Activated effector memory CD4-positive, alpha-beta T cell treated with anti-CD3 and anti-CD28 coated beads, Interleukin-2, amount 50 U/mL, for 16 hours (primary cell): ENCODE measurements at places on chromosomes 6 and 20.

DNA sequence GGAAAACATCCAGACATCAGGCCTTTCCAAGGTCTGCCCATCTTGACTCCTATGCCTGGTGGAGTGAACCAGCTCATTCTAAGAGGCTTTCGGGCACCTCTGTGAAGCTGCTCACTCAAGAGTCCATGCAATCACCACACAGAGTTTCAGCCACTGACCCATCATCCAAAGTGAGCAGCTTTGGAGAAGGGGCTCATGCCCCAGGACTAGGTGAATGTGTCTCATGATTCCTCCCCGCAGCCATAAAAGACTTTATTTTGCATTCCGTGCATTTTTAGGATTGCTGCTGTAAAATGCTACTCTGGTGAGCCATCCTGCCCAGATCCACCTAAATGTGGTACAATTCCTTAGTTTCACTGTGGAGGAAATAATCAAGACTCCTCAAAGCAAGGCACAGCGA is 44.5 kb upstream of the EZR start:
- DNase-seq = no peak

GRCh38 chr20:2909953-2910352 is 36.7 kb downstream of the PTPRA start:
- DNase-seq = no peak

GRCh38 chr6:12485226-12485764 is 195.1 kb downstream of the EDN1 start:
- DNase-seq = no peak

DNA sequence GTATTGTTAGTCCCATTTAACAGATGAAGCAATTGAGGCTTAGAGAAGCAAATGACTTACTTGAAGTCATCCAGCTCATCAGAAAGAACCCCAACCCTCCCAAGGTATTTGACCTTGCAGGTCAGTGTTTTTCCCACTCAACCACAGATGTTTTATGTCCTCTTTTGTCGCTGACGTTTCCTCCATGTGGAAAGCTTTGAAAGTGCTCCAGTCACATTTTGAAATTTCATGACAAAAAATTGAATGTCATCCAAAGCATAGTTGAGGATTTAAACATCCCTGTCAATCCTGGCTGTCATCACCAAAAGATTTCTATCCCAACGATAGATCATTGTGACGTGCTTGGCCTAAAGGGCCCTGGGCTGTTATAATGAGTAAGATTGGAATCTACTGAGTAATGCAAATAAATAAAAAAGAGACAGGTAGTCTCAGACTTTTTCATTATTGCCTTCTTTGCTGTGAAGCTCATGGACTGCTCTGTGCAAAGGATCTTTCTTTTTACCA is 102.7 kb downstream of the TSHZ2 start:
- no peak for DNase-seq

- DNase-seq = no peak
Measured at GRCh38 chr20:2871661-2872458, 1.4 kb upstream of the PTPRA start.

DNA sequence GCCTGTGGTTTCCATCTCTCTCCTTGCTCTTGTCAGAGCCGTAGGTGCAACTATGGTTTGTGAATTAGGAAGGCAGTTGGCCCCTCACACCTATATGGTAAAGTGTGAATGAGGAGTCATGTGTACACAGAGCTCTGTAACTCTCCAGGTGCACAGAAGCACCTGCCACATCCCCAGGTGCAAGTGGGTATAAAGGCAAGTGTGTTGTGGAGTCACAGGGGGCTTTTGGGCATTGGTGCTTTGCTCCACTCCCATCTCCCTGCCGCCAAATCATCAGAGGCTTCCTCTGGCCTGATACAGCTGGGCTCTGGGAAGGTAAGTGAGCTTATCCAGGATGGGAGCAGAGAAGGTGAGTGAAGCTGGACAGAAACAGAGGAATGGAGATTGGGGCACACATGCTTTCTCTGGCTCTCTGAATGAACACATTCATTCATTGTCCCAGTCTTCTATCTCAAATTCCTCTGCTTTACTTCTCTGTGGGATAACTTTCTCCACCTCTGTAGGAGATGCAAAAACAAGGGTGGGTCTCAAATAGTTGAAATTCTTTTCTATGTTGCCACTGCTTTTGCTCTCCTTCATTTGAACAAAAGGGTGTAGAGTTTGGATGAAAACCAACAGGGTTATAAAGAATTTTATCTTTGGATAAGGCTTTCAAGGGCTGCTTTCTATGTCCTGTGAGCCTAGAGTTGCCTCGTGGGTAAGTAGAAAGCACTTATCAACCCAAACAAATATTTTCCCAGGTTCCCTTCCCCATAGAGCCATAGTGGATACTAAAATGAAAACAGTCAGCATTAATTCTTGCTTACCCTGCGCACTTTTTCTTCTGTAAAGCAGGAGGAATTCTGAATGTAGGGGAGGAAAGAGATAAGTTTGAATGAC is 45.0 kb upstream of the RIPOR2 start:
- DNase-seq = no peak

DNA sequence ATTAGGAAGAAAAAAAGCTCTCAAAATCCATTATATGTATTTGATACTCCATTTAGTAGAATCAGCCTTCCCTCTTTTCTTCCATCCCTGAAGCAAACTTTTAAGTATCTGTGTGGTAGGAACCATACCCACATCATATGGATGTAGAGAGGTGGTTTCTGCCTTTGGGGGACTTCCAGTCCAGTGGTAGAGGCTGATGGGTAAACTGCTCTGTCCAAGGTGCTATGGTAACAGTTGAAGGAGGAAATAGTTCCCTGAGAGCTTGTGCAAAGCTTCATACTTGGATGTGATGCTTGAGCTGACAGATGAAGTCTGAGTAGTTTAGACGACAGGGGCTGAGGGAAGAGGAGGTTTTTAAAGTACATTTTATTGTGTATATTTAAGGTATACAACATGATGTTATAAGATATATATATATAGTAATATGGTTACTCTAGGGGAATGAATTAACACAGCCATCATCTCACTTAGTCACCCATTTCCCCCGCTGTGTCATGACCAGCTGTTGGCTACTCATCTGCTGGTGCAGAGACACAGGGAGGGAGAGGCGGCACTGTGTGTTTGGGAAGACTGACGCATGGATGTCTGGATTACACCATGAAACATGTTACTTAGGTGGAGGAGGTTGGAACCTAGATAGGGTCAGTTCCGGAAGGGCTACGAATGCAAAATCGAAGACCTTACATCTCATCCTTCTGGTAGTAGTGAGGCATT is 185.2 kb downstream of the FARS2 start:
- DNase-seq = no peak

- no peak for DNase-seq
Measured at GRCh38 chr6:16947375-16948015, 154.4 kb upstream of the STMND1 start.

DNA sequence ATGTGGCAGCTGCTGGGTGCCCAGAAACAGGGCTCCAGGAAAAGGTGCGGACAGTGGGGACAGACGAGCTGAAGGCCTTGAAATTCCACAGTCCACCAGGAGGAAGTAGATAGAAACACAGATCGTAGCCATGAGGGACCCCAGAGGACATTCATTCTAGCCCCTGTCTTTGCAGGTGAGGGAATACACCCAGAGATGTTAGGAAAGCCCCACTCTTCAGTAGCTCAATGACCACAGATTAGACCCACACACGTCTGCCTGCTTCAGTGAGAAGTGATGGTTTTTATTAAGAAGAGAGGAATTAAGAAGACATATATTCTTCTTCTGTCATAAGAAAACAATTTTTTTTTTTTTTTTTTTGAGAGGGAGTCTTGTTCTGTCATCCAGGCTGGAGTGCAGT is 123.0 kb downstream of the MAP3K7 start:
- DNase-seq = no peak

DNA sequence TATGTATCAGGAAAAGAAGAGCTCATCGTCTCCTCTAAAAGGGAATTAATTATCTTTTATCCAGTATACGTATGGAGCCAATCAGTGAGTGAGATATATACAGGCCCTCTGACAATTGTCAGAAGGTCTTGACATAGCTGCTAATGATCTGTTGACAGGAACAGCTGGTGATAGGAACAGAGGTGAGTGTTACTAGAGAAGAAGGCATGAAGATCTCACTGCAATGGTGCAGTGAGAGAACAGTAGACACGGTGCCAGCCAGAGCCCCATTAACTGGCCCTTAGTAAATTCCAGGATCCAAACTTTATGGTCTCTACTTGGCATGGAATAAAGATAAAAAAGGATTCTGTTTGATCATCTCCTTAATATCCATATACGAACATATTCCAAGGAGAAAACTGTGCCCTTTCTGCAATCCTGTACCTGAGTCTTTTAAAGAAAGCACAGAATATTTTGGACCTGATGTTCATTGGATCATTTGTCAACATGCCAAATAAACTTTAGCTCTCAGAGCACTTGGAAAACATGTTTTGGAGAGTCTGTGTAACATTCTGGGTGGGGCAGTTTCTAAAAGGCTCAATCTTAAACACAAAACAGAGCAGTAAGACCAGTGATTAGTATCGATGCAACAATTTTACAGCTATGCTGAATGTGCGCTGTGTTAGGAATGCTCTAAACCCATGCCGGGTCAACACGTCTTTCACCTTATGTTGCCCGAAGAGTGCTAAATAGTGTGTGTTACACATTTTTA is 135.8 kb upstream of the CITED2 start:
- no peak for DNase-seq

GRCh38 chr6:168097221-168097620 is 18.2 kb upstream of the FRMD1 start:
- no peak for DNase-seq

GRCh38 chr6:69422475-69422874 is 374.3 kb downstream of the LMBRD1 start:
- no peak for DNase-seq

GRCh38 chr6:107218142-107218541 is 102.8 kb upstream of the BEND3 start:
- no peak for DNase-seq

GRCh38 chr6:142543606-142544005 is 241.8 kb downstream of the ADGRG6 start:
- no peak for DNase-seq

DNA sequence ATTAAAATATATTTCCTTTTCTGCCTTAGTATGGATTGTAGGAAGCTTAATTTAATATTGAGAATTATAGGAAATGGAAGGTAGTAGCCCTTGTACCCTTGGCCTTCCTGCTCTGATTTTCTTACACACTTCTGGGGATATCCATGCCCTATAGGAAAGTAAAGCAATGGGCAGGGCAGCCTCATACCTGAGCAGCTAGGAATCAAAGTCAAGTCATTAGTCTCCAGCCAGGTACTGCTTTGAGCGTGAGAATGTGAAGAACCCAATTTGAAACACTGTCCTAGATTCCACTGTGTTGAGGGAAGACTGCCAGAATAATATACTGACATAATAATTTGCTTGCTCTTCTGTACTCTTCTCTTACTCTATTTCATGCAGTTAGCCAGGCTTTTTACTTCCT is 51.0 kb upstream of the L3MBTL3 start:
- DNase-seq = no peak

DNA sequence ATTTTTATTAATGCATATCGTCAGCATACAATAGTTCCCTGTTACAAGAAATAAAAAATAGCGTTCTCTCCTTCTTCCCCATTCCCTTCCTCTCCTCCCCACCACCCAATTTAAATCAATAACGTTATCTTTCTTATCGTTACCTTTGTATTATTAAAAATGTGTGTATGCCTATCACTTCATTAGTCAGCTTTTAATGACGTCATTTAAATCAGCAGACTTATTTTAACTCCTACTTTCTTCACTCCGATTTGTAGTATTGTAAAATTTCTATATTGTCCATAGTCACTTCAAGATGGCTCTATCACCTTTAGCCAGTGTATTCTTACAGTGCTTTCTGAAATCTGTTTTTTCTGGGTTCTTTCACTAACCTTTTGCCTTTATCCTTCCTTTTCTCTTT is 89.1 kb downstream of the MKKS start:
- no peak for DNase-seq

DNA sequence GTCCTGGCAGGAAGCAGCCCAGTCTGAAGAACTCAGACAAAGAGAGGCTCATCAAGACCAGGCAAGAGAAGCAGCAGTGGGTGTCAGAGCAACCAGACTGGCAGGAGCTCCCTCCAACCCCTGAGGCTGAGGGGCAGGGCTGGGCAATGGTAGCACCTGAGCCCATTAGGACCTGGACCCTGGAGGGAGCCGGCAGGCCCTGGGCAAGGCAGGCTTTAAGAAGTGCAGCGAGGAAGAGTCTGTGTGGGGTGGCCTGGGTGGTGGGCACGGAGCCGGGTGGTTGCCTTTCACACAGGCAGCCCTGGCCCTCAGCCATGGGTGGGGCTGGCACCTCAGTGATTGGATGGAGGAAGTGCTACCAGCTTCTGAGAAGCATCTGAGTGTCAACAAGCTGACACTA is 33.1 kb upstream of the IRF4 start:
- DNase-seq = no peak

- DNase-seq = no peak
Measured at GRCh38 chr6:11722805-11723631, 55.6 kb downstream of the ADTRP start.

DNA sequence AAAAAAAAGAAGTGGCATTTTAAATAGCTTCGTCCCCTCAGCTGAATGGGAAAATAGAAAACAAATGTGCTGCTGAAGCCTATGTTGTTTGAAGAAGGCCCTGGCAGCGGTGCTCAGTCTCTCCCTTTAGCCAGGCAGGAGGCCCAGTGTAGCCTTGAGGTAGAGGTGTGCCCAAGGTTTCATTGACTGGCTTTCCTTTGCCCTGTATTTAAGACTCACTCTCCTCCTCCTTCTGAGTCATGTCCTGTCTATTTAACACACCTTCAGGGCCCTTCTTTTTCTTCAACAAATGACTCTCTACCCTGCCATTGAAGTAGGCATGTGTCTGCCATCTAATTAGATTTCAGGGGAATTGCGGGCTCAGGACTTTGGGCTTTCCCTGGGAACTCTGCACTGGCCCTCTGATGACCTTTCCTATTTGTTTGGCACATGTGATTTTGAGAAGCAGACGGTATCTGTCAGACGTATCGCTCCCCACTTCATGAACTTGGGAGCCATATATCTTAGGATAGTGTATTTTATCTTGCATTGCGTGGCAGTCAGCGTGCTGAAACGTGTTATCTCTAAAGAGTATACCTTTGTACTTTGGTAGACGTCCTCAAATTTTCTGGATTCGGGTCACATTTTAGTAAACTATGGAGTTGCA is 4.3 kb downstream of the TJAP1 start:
- no peak for DNase-seq

- DNase-seq = no peak
Measured at GRCh38 chr20:34743039-34743438, 38.9 kb downstream of the TP53INP2 start.

GRCh38 chr20:7843613-7844012 is 96.6 kb downstream of the HAO1 start:
- DNase-seq = no peak

- DNase-seq = no peak
Measured at GRCh38 chr20:3674447-3674846, 7.4 kb downstream of the ADAM33 start.

- no peak for DNase-seq
Measured at GRCh38 chr6:162618448-162619002, 109.0 kb downstream of the PRKN start.

GRCh38 chr6:16396497-16397319 is 158.3 kb downstream of the GMPR start:
- no peak for DNase-seq

DNA sequence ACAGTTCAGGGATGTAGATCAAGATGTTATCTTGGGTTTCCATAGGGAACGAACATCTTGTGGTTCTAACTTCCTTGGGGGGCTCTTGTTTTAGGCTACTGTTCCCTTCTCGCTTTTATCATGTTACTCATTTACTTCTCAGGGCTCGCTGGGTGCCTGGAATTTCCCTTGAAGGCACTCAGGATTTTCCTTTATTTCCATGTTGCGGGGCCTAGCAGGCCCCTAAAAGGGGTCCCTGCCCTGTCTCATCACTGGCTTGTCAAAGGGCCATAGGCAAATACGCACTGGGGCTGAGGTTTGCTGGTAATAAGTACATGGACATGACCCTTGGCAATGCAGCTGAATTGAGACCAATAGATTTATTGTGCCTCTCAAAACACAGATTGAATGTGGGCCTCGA is 262.3 kb downstream of the CDH4 start:
- DNase-seq = no peak
